ENCODE measurements at places on chromosomes 1 and 21.

- DNase-seq, result no peak
Measured at GRCh38 chr1:238153253-238153652, 262.5 kb upstream of the ZP4 start.

- no peak for DNase-seq
Measured at GRCh38 chr21:35818597-35818996, 241.7 kb downstream of the SETD4 start.

GRCh38 chr1:39452081-39452480 lies 39.4 kb upstream of the BMP8A start:
- DNase-seq, result no peak

GRCh38 chr1:27650171-27650538 lies 15.2 kb upstream of the FGR start:
- no peak for DNase-seq

- DNase-seq, result no peak
Measured at GRCh38 chr1:77905603-77906002, 17.2 kb downstream of the NEXN start.

DNA sequence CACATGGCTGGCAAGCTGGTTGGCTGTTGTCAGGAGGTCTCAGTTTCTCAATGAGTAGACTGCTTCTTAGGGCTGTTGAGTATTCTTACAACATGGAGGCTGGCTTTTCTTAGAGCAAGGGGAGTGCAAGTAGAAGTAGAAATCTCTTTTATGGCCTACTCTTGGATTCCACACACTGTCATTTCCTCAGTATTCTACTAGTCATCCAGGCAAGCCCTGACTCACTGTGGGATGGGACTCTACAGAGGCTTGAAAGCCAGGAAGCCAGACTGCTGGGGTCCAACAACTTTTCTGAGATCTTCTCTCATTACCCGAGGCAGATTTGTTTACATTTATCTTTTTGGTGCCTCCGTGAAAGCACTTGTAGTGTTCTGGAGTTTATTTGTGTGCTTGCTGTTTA lies 196.2 kb upstream of the APP start:
- no peak for DNase-seq

GRCh38 chr1:10085076-10085475 lies 52.3 kb downstream of the UBE4B start:
- no peak for DNase-seq
